GM06990 (cell line): ENCODE measurements at places on chromosomes 4 and X.

DNA sequence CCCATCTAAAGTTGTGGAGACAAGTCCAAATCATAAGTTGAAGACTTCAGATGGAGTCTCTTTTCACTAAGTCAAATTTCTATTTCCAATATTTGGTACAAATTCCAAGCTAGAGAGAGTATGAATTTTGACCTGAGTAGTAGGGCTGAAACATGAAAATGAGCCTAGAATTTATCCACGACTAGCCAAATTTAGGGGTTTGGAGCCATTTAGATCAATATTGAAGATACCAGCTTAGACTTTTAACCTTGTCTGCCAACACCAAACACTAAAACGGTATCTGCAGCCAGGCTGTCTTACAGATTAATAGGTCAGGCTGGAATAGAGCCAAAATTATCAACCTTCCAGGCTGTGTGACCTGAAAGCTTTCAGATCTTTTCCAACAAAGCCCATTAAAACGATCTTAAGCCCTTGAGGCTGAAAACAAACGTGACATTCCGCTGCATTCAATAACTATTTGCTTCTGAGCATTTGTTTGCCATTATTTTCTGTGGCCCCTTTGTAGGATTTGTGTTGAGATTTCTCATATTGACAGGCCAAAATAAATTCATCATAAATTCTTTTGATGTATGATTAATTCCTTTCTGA is 268.7 kb upstream of the DKK2 start:
- no peak for DNase-seq

- no peak for DNase-seq
Observed at GRCh38 chr4:112170451-112170993, 25.3 kb downstream of the FAM241A start.

DNA sequence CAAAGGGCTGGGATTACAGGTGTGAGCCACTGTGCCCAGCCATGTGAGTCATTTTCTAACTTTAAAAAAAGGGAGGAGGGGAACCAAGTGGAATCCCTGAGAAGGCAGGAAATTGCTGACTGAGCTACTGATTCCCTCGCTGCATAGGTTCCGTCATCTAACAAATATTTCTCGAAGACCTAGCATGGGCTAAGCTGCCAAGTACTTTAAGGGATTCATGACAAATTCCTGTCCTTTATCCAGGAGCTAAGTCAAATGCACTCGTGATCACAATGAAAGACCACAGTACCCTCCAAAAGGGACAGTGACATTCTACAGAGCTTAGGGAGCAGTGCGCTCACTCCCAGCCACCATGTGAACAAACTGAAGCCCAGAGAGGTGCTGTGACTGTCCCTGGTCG is 33.2 kb upstream of the MAN2B2 start:
- no peak for DNase-seq

GRCh38 chr4:139633195-139633594 is 32.4 kb upstream of the MGST2 start:
- DNase-seq: no peak

- no peak for DNase-seq
Observed at GRCh38 chr4:119281393-119281792, 40.5 kb downstream of the FABP2 start.

DNA sequence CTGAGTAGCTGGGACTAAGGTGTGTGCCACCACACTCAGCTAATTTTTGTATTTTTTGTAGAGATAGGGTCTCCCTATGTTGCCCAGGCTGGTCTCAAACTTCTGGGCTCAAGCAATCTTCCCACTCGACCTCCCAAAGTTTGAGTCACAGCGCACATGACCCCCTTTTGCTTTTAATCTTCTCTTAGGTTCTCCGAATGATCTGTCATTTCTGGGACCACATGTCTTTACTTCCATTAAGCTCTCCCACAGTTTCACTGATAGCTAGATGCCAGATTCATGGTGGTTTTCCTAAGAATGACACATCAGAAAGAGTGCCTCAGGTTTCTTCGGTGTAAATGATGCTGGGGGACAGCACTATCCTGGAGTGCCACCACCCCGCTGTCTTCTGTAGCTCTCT is 17.9 kb downstream of the PRKX start:
- no peak for DNase-seq

DNA sequence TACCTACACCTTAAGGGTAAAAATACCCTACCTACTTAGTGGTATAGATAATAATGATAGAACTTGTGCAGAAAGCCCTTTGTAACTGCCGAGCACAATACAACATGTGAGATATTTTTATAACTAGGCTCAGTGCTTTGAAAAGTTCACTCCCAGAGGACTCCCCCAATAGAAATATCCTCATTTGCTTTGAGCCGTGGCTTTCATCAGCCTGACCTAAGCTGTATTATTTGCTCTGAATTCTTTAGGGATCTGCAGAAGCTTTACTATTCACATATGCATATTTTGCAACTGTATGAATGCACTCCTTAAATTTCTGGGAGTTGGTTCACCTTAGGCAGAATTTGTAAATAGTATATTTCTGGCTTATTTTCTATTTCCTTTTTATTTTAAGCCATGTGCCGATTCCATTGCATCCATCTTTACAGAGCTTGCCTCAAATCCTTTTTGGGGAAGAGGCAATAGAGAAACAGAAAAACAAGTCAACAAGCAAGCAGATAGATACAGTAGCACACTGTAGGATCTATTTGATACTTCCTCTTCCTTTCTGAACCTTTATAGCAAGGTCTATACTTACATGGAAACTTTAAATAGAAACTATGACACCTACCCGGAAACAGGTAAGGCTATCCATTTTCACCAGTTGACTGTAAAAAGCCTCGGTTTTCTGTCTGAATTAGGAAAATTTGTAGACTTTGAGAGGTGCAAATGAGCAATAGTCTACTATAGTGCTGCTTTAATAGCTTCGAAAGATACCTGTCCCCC is 242.5 kb upstream of the VCX3A start:
- peak; percentile 6 for DNase-seq

DNA sequence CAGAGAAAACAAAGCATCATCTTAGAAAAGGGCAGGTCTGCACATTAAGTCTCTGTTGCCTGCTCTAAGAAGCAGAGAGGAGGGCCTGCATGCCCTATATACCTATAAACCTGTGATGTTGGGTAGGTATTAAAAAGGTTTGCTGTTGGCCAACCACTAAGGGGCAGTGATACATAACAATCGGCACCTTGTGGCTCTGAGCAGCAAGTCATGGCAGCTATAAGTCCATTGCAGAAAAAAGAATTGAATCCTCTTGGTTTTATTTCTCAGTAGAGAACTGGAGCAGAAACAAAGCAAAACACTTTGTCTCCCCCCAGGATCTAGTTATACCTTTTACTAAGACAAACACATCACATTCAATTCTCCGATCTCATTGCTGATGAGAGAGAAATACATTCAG is 1364.4 kb downstream of the STIM2 start:
- no peak for DNase-seq

DNA sequence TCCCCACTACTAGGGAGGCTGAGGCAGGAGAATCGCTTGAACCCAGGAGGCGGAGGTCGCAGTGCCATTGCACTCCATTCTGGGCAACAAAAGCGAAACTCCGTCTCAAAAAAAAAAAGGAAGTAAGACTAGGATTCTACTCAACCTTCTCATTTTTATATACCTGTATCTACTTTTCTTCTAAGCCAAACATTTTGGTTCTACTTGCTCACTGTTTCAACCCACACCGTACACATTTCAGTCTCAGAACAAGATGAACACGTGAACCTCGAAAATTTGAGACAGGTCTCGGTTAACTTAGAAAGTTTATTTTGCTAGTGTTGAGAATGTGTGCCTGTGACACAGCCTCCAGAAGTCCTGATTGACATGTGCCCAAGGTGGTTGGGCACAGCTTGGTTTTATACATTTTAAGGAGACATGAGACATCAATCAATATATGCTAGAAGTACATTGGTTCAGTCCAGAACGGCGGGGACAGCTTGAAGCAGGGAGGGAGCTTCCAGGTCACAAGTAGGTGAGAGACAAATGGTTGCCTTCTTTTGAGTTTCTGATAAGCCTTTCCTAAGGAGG is 3.7 kb downstream of the ADD1 start:
- no peak for DNase-seq

- DNase-seq: no peak
Observed at GRCh38 chrX:96394598-96394997, 290.0 kb upstream of the DIAPH2 start.

- DNase-seq: no peak
Observed at GRCh38 chr4:176830971-176831370, 38.2 kb upstream of the VEGFC start.

GRCh38 chr4:94978904-94979303 is 221.1 kb downstream of the BMPR1B start:
- DNase-seq: no peak

GRCh38 chr4:142124874-142125273 is 488.5 kb downstream of the IL15 start:
- no peak for DNase-seq

DNA sequence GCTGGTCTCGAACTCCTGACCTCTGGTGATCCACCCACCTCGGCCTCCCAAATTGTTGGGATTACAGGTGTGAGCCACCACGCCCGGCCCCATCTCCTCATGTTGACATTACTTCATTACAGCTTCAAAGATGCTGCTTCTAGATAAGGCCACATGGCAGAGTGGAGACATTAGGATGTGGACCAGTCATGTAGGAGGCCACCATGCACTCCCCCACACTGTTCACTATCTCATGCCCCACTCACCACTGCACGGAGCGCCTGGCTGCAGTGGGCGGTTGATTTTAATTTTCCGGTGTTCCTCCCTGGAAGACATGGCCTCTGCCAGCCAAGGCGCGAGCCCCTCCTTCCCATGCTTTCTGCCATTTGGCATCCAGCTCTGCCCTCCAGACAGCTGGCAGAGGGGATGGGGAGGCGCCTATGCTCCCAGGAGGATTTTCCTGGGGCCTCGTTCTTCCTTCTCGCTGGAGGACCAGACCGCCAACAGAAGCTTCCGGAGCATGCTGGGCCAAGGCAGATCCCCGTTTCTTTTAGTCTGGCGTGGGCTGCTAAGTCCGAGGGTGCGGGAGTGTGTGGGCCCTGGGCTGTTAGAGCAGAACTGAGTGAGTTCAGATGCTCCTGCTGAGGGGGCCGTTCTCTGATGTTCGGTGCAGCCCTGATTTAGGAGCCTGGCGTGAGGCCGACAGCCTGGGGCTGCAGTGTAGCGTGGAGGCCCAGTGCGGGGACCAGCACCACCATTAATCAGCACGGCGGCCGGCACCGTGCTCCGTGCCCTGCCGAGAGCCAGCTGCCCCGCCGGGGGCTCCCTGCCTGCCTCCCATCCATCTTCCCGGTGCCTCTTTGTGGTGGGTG is 93.1 kb downstream of the SORCS2 start:
- DNase-seq: no peak

GRCh38 chr4:102601586-102602227 is 100.5 kb downstream of the NFKB1 start:
- no peak for DNase-seq

DNA sequence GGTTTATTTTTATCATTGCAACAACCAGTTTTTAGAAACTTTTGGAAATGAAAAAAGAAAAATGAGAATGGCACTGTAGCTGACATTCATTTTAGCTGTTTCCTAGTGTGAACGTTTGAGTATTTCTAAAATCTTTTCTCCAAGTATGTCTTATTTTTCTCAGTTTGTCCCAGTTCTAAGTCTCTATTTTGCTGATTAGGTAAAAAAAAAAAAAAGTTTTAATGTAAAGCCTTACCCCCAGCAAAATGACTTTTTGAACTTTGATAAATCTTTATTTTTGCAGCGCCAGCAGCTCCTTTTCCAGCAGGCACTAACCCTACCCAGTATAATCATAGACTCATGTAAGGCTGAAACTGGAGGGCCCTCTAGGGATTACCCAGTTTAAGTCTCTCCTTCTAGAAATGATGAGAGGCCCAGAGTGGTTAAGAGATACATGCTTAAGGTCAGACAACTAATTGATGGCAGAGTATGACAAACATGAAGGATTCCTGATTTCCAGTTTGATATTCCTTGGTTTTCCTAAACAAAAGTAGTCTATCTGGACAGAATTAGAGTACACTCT is 84.3 kb upstream of the SLC4A4 start:
- DNase-seq: no peak

- DNase-seq: peak; percentile 69
Observed at GRCh38 chrX:1657367-1658070, 42.7 kb downstream of the ASMT start.

GRCh38 chrX:101482296-101482695 is 3.0 kb upstream of the ARMCX4 start:
- no peak for DNase-seq

DNA sequence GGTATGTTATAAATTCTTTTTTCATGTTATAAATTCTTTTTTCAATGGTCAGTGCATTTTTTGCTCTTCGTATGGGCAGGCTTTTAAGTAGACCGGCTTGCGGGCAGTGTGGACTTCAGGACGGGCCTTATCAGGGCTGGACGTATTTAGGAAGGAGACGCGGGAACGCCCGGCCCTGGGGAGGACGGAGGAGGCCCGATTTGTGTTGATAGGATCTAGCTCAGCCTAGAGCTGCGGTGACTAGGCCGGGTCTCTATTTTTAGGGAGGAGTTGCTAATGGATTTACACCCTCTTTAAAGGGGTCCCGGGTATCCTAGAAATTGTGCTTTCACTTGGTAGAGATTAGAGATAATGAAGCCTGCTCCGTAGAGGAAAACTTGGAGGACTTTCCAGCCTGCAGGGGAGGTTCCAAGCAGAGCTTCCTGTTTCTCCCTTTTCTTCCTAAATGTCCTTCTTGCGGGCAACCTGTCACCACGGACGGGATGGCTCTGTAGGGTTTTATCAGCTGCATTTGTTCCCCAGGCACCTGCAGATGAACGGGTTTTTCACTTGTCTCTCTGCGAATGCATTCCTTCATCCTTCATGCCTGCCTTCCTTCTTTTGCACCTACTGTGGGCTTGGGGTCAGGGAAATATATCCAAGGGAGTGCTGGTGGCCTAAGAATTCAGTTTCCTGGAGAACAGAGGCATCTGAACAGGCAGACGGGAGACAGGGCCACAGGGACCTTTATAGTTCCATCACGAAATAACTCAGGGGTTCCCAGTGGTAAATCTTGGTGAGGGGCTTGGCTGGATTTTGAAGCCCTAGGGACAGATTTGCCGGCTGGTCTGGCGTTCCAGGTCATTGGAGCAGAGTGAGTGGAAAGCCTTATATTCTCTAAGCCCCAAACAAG is 1.4 kb downstream of the CD99 start:
- DNase-seq: no peak

DNA sequence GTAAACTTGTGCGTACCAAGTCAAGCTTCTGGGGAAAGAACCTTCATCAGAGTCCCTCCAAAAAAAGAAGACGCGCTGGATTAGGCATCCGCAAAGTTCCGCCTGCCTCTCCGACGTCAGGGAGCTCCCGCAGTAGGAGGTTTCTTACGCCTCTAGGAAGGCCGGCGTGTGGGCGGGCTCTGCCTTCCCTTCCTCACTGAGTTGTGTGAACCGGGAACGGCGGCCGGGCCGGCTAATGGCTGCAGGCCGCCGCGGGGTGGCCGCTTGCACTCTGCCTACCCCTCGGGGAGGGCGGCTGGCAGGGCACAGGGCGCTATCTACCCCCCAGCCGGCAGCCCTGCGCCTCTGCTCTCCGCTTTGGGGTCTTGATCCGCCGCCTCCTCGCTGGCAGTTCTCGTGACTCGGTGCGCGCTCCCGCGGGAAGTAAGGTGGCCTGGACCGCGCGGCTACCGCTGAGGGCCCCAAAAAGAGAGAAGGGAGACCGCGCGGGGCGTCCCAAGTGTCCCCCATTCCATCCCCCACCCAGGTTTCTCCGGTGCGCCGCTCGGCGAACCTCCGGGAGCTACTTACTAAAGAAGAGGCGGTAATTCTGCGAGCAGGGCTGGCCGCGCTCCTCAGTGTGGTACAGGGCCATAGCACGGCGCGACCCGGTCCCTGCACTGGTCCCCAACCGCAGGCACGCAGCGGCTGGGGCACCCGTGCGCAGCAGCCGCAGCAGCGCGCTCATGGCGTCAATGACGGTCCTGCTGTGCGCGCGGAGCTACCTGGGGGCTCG is at the start of gene PPA2:
Gene PPA2 (minus strand): TSS at position 739 of the 775 bp plus-strand sequence. CDS start 12 bp downstream, at position 727.
- DNase-seq: peak; percentile 94
